Activated T-cell treated with anti-CD3 and anti-CD28 coated beads, Interleukin-2, amount 50 U/mL, for 72 hours (primary cell): ENCODE measurements at places on chromosomes 13 and 19.

- DNase-seq: no peak
Measured at GRCh38 chr19:3979289-3979673, 6.0 kb downstream of the EEF2 start.

DNA sequence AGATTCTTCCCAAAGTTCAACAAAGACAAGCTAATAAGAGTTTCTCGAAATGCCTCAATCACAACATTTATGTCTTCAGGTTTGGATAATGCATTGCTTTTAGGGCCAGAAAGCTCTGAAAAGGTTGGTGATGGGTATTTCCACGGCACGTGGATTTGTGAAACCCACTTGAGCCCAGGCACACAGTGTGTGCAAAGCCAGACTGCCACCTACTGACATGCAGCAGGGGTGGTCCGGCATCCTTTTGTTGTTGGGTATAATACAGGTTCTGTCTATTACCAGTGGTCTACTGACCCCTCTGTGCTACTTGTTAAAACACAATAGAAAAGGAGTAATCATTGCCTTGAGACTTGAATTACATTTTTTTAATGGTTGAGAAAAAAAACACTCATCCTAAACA lies 225.6 kb downstream of the RAP2A start:
- DNase-seq: no peak

DNA sequence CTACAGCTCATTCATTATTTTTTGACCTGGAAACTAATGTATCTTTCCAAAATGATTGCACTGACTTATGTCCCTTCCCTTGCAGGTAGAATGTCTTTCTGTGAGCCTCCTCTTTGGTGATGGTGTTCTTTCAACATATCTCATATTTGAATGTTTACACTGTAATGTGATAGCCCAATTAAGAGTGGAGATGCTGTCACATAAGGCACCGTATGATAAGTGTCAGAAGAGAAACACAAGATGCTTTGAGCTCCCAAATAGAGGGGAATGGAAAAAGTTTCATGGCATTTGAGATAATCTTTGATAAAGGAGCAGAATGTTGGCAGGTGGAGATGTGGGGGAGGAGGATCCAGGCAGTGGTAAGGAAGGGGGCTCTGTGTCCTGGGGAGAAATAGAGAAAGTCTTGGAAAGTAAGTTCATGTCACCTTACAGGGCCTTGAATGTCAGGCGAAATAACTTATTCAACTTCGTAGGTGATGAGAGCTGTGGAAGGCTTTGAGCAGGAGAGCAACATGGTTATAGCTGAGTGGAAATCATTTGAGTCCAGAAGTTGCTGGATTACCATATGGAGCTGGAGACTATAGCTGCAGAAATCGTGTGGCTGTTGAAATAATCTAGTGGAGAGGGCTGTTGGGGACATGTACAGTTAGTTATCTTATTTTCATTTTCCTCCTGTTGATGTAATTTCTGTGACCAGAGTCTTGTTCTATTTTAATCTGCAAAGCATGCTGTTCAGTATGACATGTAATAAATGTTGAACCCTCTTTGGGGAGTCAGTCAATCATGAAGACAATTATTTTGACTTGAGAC lies 10.3 kb upstream of the RNF113B start:
- no peak for DNase-seq

DNA sequence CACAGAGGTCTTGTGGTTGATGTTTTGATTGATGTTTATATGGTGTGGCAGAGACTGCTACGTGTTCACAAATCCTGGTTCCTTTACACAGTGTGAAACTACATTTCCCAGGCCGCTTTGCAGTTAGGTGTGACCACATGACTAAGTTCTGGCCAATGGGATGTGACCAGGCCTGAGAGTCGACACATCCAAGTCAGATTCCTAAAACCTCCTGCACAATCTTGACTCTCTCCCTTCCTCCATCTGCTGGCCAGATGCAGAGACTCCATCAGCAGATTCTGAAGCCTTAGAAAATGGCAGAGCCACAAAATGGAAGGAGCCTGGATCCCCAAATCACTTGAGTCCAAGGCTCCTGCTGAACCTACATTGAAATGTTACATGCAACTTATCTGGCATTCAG lies 12.6 kb downstream of the CD37 start:
- no peak for DNase-seq

DNA sequence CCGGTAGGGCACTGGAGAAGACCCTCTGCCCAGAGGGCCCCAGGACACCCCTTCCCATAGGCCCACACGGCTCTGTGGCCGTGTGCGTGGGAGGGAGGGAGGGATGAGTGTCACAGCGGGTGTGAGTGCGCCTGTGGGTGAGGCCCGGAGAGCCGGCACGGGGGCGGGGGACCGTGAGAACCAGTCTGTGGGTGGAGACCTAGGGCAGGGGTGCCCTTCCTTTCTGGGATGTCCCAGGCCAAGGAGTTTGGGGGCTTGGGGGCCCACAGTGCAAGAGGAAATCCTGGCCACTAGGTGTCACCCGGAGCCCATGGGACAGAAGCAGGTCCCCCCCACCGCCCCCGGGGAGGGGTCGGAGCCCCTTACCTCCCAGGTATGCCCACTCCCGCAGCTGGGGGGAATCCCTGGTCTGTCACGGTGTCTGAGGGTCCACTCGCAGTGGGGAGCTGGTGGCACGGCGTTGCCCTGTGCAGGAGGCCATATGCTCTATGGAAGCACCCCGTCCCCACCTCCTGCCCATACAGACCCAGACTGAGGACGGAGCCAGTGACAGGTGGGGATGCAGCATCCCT lies 16.0 kb upstream of the SLC7A10 start:
- peak; percentile 24 for DNase-seq

DNA sequence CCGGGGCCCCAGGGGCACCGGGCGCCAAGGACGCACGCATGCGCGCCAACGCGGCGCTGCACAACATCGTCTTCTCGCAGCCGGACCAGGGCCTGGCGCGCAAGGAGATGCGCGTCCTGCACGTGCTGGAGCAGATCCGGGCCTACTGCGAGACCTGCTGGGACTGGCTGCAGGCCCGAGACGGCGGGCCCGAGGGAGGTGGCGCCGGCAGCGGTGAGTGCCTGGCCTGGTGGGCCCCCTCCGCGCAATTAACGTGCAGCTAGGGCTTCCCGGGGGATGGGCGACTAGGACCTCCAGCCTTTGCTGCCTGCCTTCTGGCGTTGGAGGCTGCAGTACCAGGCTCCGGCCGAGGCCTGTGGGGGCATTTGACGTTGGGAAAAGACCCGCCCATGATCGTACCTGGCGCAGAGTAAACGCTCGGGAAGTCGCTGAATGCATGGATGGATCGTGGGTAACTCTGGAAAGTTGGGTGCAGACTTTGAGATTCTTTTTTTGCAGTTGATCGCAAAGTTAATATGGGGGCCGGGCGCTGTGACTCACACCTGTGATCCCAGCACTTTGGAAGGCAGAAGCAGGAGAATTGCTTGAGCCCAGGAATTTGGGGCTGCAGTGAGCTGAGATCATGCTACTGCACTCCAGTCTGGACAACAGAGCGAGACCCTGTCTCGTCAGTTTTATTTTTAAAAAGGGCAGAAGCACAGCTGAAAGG lies 7.3 kb downstream of the APC2 start:
- no peak for DNase-seq

DNA sequence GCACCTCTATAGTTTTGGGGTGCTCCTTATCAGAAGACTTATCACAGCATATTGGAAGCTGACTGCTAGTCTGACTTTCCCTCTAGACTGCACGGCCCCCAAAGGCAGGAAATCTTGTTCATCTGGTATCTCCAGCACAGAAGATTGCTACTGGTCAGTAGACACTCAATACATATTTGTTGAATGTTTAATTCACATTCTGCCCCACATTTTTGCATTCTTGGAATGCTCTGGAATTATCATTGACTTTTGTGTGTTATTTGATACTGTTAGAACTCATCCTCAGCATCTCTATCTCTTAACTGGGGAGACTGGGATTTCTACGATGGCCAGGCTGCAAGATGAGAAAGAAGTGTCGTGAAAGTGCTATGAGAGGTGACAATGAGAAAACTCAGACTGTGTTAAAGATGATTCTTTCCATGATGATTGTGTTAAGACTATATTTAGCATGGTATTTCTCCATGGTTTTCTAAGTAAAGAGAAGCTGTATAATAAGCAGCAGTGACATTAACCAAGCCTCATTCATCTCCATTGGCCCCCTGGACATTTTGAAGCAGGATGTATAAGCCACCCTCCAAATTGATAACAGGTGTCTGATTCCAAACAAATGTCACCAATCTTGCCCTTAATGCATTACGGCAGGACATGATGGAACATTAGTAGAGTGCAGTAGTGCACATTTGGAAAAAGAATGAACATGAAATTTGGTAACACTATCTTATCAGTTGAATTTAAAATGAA lies 440.9 kb downstream of the RFC3 start:
- no peak for DNase-seq

DNA sequence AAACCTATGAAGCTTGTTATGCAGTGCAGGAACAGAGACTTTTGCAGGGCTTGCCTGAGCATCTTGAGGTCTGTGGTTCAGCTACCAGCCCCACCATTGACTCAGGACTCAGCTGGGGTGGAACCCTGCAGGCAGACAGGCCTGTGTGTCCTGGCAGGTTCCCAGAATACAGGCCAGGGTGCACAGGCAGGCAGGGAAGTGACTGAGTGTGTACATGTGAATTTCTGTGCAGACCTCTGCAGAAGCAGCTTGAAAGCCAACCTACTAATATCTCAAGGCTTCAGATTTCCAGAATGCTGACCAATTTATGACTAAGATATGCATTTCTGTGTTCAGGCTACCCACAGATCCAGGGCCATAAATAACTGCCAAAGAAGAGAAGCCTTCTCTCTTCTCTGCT lies 254.4 kb downstream of the DLEU7 start:
- no peak for DNase-seq

DNA sequence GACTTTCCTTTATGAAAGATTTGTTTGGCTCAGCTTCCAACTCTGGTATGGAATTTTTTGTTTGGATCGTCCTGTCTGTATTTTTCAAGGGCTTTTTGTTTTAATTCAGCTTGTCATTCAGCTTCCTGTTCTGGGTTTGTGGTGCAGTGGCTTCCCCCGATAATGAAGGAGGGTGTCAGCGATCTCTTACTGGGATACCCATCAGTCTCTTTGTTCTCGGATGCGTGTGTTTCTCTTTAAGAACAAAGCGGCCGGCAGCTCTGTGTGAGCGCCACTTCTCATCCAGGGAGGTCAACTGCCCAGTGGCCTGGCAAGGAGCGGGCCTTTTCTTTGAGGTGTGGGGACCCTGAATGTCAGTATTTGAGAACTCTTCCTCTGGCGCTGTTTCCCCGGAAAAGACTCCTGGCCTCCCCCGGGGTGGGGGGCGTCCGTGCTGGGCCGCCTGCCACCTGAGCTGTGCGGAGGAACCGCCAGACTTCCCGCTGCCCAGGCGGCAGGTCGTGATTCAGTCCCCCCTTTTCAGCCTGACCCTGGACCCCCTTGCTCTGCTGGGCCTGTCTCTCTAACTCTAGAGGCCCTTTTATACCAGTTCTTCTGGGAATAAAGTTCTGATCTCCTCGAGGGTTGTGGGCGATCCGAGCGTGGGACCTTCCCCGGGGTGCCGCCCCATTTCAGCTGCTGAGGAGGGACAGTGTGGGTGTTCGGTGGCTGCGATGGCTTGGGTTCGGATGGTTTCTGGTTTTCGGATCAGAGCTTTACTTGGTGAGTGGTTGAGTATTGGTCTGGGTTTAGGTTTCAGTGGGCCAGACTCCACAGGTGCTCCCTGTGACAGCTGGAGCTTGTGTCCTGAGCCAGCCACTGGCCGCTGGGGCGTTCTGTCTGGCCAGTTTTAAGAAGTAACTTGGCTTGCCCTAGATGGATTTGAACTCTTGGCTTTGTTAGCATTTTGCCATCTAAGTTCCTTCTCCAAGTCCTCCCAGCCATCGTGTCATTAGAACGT lies 3.4 kb downstream of the SF3A2 start:
- DNase-seq: no peak

DNA sequence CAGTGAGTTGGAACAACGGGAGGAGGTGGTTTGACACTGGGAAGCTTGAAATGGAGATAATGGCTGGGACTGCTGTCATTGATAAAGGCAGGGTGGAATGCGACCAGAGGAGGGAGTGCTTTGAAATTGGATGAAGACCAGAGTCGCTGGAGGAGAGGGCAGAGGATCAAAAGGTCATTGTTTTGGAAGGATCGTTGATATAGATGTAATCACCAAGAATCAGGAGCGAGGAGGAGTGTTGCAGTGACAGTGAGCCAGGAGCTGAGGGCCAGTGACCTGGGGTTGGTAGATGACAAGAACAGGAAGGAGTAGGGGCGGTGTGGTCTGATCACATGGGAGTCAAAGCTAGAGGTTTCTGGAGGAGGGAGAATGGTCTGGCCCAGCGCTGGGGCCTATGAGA lies 25.3 kb downstream of the TM9SF2 start:
- no peak for DNase-seq

DNA sequence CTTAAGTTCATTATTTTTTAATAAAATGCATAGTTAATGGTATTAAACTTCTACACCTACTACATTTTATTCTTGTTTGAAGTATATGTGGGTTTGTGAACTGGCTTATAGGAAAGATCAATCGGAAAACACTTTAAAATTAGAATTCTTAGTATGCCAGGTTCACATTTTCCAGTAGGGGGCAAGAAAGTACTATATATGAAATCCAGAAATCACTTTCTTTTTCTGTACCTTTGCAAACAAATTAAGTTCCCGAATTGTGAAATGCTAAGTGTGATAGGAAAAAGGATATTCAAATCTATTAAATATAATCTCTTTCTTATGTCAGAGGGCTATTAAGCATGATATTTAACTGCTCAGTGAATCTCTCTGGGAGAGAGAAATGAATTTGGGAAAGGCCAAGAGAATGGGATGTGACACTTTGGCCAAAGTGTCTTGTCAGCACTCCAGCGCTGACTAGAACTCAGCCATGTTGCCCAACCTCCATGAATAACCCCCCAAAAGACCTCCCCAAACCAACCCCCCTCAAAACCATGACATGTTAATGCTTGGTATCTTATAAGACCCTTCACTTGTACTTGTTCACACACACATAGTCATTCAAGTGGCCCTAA lies 122.6 kb upstream of the SLC10A2 start:
- no peak for DNase-seq

GRCh38 chr13:86003029-86003428 lies 203.8 kb upstream of the SLITRK6 start:
- DNase-seq: no peak

DNA sequence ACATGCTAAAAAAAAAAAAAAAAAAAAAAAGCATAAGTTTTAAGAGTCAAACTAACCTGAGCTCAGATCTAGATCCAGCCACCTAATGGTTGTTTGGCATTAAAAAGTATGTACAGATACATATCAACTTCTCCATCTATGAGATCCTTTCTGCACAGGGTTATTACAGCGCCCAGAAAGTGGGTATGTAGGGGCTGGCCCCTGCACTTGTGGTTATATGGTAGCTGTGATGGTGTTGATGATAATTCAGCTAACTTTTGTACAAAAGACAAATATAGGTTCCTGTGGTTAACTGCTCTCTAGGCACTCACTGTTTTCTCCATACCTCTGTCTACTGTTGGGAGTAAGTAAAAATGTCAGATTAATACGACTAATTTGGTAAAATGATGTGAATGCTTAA lies 81.7 kb downstream of the TNFRSF19 start:
- DNase-seq: no peak
